Ascending aorta (tissue), 2 donors: ENCODE measurements at places on chromosomes 2 and 18. TPM values are rescaled to one million over a fixed set of nuclear protein-coding genes. Genes with fewer than 3 reads are reported as not detected.

Gene FRZB
- total RNA-seq = 42.5 TPM

Gene NXPH2
- total RNA-seq = not detected

GRCh38 chr2:232886632-232887031 lies 16.6 kb downstream of the SNORC start:
- no peaks in the 10 kb centered on the region for H3K4me1 ChIP-seq
- H3K27ac ChIP-seq = no peak overlapping the region
- H3K36me3 ChIP-seq = no peaks in the 10 kb centered on the region
- H3K4me3 ChIP-seq = no peak overlapping the region

Gene TRAF3IP1
- 6.1 TPM for total RNA-seq

GRCh38 chr2:128086244-128086643 lies 4.8 kb upstream of the UGGT1 start:
- no peak overlapping the region for H3K27ac ChIP-seq
- H3K4me1 ChIP-seq = no peaks in the 10 kb centered on the region
- no peak for DNase-seq
- H3K4me3 ChIP-seq = no peak overlapping the region
- no peaks in the 10 kb centered on the region for H3K36me3 ChIP-seq
- H3K27me3 ChIP-seq = no peaks in the 10 kb centered on the region

DNA sequence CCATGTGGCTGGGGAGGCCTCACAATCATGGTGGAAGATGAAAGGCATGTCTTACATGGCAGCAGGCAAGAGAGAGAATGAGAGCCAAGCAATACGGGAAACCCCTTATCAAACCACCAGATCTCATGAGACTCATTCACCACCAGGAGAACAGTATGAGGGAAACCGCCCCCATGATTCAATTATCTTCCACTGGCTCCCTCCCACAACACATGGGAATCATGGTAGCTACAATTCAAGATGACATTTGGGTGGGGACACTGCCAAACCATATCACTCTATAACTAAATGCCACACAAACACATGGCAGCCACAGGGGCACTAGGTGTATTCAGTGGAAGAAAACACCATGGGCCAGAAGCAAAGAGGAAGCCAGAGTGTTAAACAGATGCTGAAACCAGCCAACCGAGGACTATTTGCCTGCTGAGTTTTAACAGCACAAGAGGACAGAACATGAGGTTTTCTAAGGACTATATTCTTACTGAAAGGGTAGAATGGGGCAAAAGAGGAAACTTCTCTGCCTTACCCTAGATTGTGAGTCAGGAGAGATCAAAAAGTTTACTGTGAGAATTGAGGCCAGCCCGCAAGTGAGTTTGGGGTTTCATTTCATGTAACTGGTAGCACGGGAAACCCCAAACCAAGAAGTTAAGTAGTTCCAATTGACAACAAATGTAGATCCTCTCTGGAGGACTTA lies 49.2 kb downstream of the SIGLEC15 start:
- H3K36me3 ChIP-seq = peaks cover 77% of the 10 kb centered on the region
- H3K27me3 ChIP-seq = no peaks in the 10 kb centered on the region
- no peaks in the 10 kb centered on the region for H3K4me1 ChIP-seq
- DNase-seq = no peak

Gene PDCD1
- not detected for total RNA-seq

DNA sequence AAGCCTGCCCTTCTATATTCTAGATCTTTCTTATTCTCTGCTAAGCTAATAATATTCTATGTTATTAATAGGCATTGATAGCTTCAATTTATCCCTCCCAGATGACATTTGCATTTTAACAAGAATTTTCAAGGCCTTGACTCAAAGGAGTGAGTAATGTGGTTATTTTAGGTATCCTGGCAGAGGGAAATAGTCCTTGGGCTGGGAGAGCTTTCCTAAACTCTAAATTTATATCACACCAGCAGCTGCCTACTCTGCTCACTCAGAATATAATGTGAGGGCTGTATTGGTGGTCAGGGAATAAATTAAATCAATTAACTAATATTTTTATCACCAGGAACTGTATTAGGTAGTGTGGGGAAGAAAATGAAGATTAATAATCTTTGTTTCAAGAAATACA lies 74.8 kb upstream of the ADAM23 start:
- H3K4me1 ChIP-seq = no peaks in the 10 kb centered on the region
- no peak overlapping the region for H3K4me3 ChIP-seq
- H3K27ac ChIP-seq = no peak overlapping the region
- H3K27me3 ChIP-seq = no peaks in the 10 kb centered on the region
- no peaks in the 10 kb centered on the region for H3K36me3 ChIP-seq

Gene UGT1A7
- total RNA-seq = not detected

Gene AQP4
- not detected for total RNA-seq

DNA sequence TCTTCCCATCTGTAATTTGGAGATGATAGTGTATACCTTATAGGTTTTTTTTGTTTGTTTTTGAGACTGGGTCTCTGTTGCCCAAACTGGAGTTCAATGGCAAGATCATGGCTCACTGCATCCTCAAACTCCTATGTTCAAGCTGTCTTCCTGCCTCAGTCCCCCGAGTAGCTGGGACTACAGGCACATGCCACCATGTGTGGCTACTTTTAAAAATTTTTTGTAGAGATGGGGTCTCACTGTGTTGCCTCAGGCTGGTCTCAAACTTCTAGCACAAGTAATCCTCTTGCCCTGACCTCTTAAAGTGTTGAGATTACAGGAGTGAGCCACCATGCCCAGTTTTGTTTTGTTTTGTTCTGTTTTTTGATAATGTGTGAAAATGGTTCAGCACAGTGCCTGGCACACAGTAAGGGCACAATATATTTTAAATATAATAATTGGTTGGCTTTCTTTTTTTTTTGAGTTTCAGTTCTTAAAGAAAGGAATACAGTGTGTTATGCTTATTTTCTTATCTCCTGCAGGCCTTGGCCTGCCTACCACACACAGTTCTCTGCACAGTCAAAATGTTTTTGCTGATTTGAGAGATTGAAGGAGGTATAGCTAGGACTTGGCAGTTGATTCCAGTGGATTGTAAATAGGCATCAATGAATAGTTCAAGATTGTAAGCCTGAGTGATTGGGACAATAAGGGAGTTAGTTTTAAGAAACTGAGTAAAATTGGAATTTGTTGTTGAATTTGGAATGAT lies 6.1 kb downstream of the ACTR3 start:
- no peaks in the 10 kb centered on the region for H3K27me3 ChIP-seq
- H3K36me3 ChIP-seq = no peaks in the 10 kb centered on the region
- no peak for DNase-seq

GRCh38 chr18:56001576-56001975 lies 413.6 kb upstream of the TCF4 start:
- H3K36me3 ChIP-seq = no peaks in the 10 kb centered on the region
- H3K27ac ChIP-seq = no peak overlapping the region
- no peaks in the 10 kb centered on the region for H3K27me3 ChIP-seq
- no peaks in the 10 kb centered on the region for H3K4me1 ChIP-seq

DNA sequence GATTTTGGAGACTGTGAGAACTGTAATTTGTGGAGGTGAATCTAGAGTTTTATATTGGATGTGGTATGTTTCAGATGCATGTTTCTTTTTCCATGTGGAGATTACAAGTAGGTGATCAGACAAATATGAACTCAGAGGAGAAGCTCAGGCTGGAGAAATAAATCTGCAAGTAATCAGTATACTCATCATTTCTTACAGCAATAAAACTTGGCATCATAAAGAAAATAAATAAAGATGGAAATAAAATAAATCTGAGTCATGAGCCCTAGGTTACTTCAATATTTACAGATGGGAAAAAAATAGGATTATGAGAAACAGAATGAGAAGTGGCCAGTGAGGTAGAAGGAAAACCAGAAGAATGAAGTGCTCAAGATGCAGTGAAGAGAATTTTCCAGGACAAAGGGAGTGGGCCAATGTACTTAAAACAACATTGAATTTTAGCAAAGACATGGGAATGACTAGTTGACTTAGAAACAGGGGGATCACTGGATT lies 453.8 kb downstream of the DSC3 start:
- no peak overlapping the region for H3K4me3 ChIP-seq
- H3K27ac ChIP-seq = no peak overlapping the region
- H3K4me1 ChIP-seq = no peaks in the 10 kb centered on the region

Gene MOGAT1
- total RNA-seq = not detected

Gene HOXD3
- 8.6 TPM for total RNA-seq

DNA sequence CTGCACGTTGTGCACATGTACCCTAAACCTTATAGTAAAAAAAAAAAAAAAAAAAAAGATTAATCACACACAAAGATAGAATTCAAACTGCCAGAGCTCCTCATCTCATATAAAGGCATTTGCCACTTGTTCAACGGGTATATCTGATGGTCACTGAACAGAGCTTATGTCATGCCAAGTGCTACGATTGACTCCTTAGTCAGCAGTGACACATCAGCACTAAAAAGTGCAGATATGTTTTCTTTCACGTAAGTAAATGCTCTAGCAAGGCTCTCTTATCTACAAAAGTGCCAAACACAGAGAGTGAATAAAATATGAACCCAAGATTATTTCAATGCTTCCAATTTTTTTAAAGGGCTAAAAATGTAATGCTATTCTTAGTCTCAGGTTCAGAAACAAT lies 1.1 kb downstream of the LMAN1 start:
- DNase-seq = no peak
- peaks cover 5% of the 10 kb centered on the region for H3K4me1 ChIP-seq
- H3K36me3 ChIP-seq = peaks cover 14% of the 10 kb centered on the region
- no peaks in the 10 kb centered on the region for H3K27me3 ChIP-seq
- peak overlapping the region; percentile 67 for H3K4me3 ChIP-seq

DNA sequence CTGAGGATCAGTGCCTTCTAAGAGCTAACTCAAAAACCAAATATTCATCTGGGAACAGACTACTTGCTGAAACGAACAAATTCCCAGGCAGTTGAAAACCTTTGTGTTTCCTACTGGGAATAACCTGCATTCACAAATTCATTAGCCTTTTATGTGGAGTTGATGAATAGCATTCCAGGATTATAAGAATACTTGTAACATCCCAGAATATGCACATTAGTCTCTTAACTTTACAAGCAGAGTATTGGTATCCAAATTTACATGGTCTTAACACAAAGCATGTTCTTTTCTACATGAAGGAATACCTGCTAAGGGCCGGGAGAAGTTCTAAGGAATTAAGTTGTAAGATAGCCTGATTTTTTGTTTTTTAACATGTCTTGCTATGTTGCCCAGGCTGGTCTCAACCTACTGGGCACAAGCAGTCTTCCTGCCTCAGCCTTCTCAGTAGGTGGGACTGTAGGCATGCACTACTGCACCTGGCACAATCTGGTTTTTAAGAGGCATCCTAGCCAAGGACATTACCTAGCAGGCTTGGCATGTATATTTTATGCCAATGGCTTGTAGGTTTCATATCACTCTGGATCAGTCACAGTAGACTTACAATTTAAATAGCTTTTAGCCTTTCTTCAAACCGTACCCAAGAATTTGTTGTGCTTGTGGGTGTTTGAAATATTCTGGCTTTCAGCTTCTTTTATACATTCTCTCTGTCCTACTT lies 50.7 kb downstream of the MGAT5 start:
- DNase-seq = no peak
- H3K27me3 ChIP-seq = no peaks in the 10 kb centered on the region
- no peaks in the 10 kb centered on the region for H3K36me3 ChIP-seq

Gene EMILIN2
- total RNA-seq = 22.4 TPM

Gene ABCG5
- total RNA-seq = 4.0 TPM

DNA sequence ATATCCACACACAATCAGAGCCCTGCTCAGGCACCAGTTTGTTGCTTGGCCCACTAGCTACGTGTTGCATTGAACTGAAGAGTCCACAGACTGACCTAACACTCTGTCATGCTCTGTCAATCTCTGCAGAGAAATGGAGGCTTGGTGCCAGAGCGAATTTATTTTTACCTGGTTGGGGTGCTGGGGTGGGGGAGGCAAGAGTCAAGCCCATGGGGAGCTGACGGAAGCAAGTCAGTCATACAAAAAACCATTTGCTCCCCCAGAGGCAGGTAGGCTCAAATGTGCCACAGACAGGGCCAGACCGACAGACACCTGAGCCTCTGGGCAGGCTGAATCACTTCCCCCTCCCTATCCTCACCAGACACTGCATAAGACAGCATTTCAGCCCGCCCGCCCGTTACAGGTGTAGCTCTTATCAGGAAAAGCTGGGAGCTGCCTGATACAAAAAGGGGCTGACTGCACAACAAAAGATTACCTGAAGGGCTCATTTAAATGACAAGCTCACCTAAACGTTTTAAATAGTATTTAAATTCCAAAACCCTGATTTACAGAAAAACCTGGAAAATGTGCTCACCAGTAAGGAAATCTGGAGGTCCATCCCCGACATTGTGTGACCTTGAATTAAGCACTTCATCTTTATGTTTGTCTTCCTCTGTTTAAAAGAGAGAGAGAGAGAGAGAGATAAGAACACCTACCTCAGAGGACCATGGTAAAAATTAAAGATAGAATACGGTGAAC lies 2.1 kb upstream of the PCBP1 start:
- H3K27ac ChIP-seq = peak overlapping the region; percentile 98
- H3K27me3 ChIP-seq = no peaks in the 10 kb centered on the region
- peak overlapping the region; percentile 78 for H3K4me3 ChIP-seq
- peak; percentile 64 for DNase-seq
- peaks cover 36% of the 10 kb centered on the region for H3K36me3 ChIP-seq

Gene SLC4A5
- 0.11 TPM for total RNA-seq

Gene SERPINB7
- not detected for total RNA-seq

GRCh38 chr2:174788291-174788929 lies 24.1 kb upstream of the CHRNA1 start:
- H3K4me3 ChIP-seq = no peak overlapping the region
- DNase-seq = no peak
- no peaks in the 10 kb centered on the region for H3K27me3 ChIP-seq
- no peak overlapping the region for H3K27ac ChIP-seq
- no peaks in the 10 kb centered on the region for H3K36me3 ChIP-seq

DNA sequence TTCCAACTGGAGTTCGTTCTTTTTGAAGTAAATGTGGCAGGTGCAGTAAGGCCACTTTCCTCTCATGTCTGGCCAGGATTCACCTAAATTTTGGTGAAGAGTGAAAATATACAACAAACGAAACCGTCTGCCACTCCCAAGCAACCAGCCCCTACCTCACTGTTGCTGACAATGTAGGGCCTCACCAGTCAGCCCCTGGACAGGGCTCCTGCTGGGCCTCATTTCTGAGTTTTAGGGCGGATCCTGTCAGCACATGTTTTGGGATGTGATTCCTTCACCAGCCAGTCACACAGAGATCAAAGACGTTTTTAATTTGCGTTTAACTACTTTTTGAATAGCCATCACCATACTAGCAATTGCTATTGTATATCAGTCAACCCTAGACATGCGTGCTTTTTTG lies 185.0 kb downstream of the WDR7 start:
- H3K4me1 ChIP-seq = no peaks in the 10 kb centered on the region
- H3K36me3 ChIP-seq = no peaks in the 10 kb centered on the region
- no peak for DNase-seq
- H3K27me3 ChIP-seq = no peaks in the 10 kb centered on the region
- H3K27ac ChIP-seq = no peak overlapping the region
- H3K4me3 ChIP-seq = no peak overlapping the region
